ENCODE measurements at places on chromosomes 7 and 10. TPM values are rescaled to one million over a fixed set of nuclear protein-coding genes. Genes with fewer than 3 reads are reported as not detected.
A peak's percentile ranks its signal among the peaks of the same experiment; 100 is the strongest.

DNA sequence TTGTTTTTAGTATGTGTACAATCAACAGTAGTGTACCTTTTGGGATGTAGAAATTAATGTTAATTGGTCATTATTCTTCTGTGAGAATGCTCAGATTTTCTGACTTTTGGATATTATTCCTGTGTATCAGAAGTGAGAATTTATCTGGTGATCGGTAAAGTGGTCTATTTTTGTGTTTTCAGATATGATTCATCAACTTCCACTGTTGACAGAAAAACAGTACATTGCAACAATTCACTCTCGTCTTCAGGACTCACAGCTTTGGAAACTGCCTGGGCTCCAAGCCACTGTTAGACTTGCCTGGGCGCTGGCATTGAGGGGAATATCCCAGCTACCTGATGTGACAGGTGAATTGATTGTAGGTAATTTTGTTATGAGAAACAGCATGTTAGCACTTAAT lies 20.9 kb downstream of the NUP205 start:
- DNase-seq: no peak

DNA sequence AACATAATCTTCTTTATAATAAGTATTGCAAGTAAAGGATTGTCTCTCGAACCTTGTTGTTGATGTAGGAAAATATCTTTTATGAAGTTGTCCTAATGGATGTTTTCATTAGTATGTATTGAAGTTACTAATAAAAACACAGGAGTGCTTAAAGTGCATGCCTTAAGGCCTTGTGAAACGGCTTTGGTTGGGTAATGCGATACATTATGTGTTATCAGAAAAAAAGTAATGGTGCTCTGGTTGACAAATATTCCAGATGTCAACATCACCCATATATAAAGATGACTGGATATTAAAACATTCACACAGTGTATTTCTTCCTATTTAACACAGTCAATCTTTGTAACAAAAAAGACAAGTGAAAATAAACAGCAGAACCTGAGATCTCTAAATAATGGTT lies 310.7 kb downstream of the PRKG1 start:
- DNase-seq: no peak

DNA sequence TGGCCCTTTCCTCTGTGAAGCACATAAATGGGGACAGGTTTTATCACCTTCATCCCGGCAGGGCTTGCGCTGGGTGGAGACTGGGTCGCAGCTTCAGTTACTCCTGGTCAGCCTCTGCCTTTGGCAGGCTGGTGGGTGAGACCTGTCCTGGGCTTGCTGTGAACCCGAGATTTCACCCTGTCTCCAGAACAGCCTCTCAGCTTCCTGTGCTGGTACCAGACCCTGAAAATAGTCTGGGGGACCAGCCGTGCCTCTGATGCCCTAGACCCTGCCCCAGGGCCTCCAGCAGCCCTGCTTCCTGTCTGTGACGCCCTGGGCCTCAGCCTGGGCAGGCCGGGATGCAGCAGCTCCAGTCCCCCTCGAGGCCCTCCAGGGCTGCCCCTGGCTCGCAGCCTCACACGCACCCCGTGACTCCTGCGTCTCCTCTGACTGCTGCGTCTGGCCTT lies 13.2 kb upstream of the PWWP2B start:
- DNase-seq: peak; percentile 67

- no peak for DNase-seq
Observed at GRCh38 chr7:41256186-41256945, 446.5 kb downstream of the INHBA start.

- peak; percentile 92 for DNase-seq
Observed at GRCh38 chr7:67625257-67625737, 628.7 kb downstream of the TYW1 start.

DNA sequence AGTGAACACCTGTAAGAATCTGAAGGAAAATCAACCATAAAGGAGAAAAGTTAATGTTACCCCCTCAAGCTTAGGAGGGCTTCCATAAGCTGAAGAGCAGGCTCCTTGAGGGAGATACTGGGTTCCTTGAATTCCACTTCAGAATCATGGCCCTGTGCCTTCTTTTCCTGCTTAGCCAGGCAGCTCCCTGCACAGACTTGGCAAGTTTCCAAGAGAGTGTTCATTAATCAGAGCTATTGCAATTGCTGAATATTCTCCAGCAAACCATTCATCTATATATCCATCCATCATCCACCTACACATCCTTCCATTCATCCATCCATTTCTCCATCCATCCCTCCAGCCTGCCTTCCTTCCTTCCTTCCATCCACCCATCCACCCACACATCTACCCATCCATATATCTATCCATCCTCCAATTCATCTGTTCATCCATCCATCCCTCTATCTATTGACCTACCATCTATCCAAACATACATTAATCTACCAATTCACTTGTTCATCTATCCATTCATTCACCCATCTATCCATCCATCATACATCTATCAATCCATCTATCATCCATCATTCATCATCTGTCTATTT lies 574.4 kb downstream of the PTPRN2 start:
- no peak for DNase-seq

GRCh38 chr10:114648368-114648767 lies 9.7 kb downstream of the ABLIM1 start:
- no peak for DNase-seq

- DNase-seq: no peak
Observed at GRCh38 chr7:25870574-25870973, 281.4 kb upstream of the NFE2L3 start.

DNA sequence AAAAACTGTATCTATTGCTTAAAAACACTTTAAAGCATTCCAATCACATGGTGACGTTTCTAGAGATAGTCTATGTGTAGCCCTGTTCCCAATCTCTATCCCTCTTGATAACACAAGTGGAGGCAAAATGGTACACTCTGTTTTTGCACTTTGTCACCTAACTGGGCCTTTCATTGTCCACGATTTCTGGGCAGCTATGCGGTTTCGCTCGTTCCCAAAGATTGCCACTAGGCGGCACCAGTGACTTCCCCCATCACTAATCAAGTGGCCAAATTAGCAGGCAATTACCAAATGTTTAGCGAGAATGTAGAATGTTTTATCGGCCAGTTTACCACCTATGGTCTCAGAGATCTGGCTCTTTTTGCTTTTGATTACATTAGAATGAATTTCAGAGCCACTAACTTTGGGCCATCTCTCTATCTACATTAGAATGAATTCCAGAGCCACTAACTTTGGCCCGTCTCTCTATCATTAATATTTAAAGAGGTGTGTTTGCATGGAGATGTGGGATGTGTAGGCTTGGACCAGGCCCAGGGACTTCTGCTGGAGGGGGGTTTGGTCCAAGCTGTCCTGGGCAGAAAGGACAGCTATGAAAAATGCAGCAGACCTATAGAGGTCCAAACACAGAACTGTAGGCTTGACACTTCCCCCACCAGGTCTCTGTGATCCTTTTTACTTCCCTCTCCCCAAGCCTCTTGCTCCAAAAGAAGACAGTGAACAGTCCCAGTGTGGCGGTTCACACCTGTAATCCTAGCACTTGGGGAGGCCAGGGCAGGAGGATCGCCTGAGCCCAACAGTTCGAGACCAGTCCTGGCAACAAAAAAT lies 90.1 kb downstream of the EPC1 start:
- peak; percentile 71 for DNase-seq

Gene ATOH7
- 0.16 TPM for total RNA-seq

Gene ELFN1
- 3.8 TPM for total RNA-seq

DNA sequence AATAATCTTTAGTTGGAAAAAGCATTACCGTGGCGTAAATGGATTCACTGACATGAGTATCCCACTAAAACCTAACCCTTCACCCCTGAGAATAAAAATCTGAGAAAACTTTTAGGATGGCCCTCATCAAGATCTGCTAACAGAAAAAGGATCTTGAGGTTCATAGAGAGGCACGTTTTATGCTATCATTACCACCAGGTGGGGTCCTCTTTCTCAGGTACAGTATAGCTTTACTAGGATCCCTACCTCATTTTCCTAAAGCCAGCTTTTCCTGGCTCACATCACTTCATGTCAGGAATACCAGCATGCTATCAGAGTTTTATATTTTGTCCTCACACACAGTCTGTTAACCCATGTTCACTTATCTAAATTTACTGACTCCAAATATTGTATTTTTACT lies 173.7 kb downstream of the POM121L12 start:
- no peak for DNase-seq

DNA sequence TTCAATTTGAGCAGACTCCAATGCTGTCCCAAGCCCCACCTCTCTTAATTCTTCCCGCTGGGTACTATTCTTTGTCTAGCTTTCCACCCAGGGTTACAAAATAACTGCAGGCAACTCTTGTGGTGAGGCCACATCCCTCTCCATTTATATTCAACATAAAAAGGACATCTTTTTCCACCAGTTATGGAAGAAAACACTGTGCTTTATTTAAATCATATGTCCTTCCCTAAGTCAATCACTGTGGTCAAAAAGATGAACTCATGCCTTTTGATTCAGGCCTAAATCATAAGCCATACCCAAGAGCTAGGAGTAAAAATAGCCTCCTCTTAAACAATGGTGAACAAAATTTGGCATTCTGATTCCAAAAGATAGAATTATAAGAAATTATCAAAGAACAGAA lies 386.0 kb downstream of the SEMA3D start:
- no peak for DNase-seq

- no peak for DNase-seq
Observed at GRCh38 chr7:152711444-152711944, 35.6 kb upstream of the XRCC2 start.

DNA sequence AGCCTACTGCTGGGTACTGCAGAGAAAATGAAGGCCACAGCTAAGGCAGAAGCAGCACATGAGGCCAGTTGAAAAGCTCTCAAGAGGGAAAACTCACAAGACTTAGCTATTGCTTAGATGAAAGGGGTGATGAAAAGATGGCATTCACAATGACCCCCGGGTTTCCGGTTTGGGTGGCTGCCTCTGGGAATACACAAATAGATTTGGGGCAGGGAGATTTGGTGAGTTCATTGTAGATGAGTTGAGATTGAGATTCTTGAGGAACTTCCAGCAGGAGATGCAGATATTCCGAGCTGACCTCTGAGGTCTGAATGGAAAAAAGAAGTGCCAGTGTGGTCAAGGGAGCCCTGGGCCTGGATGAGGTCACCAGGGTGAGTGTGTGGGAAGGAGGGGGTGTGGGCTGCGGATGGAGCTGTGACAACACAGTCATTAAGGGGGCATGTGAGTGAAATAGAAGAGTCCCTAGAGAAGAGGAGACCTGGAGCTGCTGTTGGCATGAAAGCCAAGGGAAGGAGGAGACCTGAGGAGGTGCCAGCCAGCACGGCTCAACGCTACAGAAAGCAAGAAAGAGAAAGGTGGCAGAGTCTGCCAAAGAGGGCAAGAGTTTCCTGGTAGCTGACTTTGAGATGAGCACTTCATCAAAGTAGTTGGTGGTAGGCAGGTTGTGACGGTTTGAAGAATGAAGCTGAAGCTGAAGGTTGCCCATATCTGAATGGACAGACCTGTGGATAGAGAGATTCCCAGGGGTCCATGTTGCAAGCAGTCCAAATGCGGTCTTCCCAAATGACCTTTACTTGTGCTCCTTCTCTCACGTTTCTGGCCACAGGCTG lies 43.7 kb downstream of the HIF1AN start:
- DNase-seq: no peak

- DNase-seq: no peak
Observed at GRCh38 chr10:86306628-86307278, 59.8 kb downstream of the GRID1 start.

GRCh38 chr10:33506838-33507661 lies 172.6 kb upstream of the NRP1 start:
- no peak for DNase-seq

GRCh38 chr7:110541962-110542361 lies 549.0 kb upstream of the LRRN3 start:
- DNase-seq: no peak

DNA sequence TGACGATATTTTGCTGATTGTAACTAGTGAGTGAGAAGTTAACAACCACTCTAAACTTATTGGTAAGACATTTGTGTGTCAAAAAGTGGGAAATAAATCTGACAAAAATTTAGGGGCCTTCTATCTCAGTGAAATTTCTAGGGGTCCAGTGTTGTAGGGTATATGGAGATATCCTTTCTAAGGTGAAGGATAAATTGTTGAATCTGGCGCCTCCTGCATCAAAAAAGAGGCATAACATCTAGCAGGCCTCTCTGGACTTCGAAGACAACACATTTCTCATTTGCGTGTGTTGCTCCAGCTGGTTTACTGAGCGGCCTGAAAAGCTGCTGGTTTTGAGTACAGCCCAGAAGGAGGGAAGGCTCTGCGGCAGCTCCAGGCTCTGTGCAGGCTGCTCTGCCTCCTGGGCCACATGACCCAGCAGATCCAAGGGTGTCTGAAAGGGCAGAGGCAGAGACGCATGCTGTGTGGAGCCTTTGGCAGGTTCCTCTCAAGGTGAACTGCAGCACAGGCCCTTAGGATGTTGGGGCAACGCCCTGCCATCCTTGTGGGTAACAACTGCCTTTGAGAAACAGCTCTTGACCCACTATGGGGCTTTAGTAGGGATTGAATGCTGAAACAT lies 72.4 kb downstream of the LMBR1 start:
- no peak for DNase-seq

- no peak for DNase-seq
Observed at GRCh38 chr10:76763376-76763775, 874.2 kb downstream of the KCNMA1 start.

GRCh38 chr7:157438121-157439025 lies 101.6 kb downstream of the DNAJB6 start:
- DNase-seq: no peak

GRCh38 chr10:132360766-132361447 lies 28.9 kb downstream of the LRRC27 start:
- DNase-seq: no peak

GRCh38 chr10:15369256-15370211 lies 1.6 kb downstream of the FAM171A1 start:
- DNase-seq: peak; percentile 39
